ENCODE measurements at places on chromosomes 7 and 10.
A peak's percentile ranks its signal among the peaks of the same experiment; 100 is the strongest.

DNA sequence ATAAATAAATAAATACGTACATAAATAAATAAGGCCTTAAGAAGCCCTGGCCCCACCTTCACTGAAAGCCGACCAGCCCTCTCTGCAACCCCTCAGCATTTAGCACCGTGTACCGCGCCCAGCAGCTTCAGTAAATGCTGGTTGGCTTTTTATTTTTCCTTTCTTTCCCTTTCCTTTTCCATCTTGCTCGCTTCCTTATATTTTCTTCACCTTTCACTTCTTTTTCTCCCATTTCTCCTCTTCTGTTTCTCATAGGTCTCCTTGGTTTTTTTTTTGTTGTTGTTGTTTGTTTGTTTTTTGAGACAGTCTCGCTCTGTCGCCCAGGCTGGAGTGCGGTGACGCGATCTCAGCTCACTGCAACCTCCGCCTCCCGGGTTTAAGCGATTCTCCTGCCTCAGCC is 11.2 kb downstream of the ZAN start:
- no peak for DNase-seq

- DNase-seq, result no peak
Measured at GRCh38 chr7:96311967-96312366, 9.9 kb downstream of the SLC25A13 start.

DNA sequence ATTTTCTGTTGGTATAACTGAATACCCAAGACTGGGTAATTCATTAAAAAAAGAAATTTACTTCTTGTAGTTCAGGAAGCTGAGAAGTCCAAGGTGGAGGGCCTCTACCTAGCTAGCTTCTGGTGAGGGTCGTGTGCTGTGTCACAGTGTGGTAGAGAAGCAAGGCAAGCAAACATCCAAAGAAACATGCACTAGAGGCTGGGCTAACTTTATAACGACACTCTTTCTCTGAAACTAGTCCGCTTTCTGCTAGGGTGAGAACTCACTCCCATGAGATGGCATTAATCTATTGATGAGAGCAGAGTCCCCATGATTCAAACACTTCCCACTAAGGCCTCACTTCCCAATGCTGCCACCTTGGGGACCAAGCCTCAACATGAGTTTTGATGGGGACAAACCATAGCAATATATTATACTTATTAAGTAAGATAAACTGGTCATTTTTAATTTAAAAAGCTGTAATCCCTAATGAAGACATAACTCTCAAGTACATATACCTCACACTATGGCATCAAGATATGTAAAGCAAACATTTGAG is 50.8 kb downstream of the PHYHIPL start:
- no peak for DNase-seq

GRCh38 chr10:44281089-44281613 is 103.7 kb downstream of the CXCL12 start:
- no peak for DNase-seq

GRCh38 chr7:18384491-18385143 is 110.9 kb upstream of the HDAC9 start:
- DNase-seq, result no peak

GRCh38 chr10:113137941-113138685 is 188.1 kb downstream of the TCF7L2 start:
- no peak for DNase-seq

- no peak for DNase-seq
Measured at GRCh38 chr10:131435760-131436457, 124.4 kb upstream of the TCERG1L start.

- no peak for DNase-seq
Measured at GRCh38 chr7:145431834-145432233, 596.0 kb upstream of the TPK1 start.

GRCh38 chr7:92621561-92622023 is 31.4 kb upstream of the FAM133B start:
- DNase-seq, result no peak

GRCh38 chr7:2688409-2689342 is 674 bp downstream of the AMZ1 start:
- no peak for DNase-seq

DNA sequence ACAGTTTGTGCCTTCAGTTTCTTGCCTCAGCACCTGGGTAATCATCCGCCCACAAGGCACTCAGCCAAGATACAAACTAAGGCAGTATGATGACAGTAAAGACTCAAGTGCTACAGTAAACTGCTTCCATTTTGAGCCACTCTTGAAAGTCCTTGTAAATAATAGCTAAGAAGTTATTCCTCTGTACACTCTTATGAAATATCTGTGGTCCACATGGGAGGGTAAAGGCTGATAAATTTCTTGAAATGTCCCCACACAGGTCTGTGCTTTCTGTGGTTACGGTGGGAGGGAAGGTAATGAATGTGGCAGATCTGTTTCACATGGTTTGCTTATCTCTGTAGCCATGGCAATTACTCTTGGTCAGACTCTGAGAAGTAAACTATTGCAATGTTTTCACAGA is 551.0 kb upstream of the ZWINT start:
- no peak for DNase-seq

- no peak for DNase-seq
Measured at GRCh38 chr10:92387289-92387940, 96.4 kb downstream of the MARCHF5 start.

- DNase-seq, result no peak
Measured at GRCh38 chr7:14505906-14506305, 396.6 kb downstream of the DGKB start.

GRCh38 chr10:64234489-64234888 is 713.3 kb downstream of the REEP3 start:
- no peak for DNase-seq

GRCh38 chr7:101739775-101740398 is 77.5 kb upstream of the CUX1 start:
- no peak for DNase-seq

- no peak for DNase-seq
Measured at GRCh38 chr7:31192986-31193385, 140.9 kb downstream of the ADCYAP1R1 start.

DNA sequence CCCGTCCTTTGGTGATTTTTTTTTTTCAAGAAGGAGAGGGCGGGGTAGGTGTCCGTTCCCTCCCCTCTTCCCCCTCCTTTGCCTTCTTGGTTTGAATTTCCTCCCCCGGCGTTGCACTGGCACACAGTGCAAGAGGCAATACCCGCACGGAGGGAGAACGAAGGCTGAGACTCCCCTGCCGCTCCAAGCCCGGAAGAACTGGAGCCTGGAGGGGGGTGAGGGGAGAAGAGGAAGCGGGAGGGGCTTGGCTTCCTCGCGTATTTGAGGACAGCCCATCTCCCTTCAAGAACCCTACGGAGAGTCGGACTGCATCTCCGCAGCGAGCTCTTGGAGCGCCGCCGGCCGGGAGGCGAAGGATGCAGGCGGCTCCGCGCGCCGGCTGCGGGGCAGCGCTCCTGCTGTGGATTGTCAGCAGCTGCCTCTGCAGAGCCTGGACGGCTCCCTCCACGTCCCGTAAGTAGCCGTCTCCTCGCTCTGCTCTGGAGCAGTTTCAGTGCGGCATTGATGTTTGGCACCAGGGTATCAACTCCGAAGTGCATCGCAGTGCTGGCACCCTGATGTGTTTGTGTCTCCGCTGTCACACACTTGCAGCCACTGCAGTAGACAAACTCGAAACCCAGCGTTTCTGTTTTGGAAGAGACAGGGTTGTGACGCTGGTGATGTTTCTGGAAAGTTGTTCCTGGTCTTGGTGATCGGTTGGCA is at the start of gene CNTNAP2:
TSS of gene CNTNAP2 (plus strand) at position 281 of the 702 bp plus-strand sequence. CDS start at position 357, 76 bp downstream.
- no peak for DNase-seq

DNA sequence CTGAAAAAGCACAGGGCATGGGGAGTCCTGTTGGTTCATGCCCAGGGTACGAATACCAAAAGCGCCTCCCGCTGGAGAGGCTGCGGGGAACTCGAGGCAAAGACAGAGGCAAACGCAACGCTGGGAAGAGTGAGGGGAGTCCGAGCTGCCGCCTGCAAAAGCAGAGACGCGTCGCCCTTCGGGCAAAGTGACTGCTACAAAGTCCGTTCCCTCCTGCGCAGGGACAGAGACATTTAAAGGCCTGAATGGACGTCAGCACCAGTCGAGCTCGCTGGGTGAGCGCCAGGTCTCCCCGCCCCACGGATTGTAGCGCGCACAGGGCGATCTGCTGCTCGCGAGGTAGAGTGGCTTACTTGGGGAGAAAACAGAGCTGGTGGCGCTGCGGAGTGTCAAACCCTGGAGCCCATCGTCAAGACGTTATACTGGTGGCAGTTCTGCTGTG is 732.8 kb downstream of the ZWINT start:
- no peak for DNase-seq

GRCh38 chr10:74320717-74321116 is 169.7 kb downstream of the ADK start:
- DNase-seq, result no peak

GRCh38 chr7:94261067-94261466 is 133.6 kb upstream of the COL1A2 start:
- no peak for DNase-seq

GRCh38 chr10:69217119-69217754 is 2.9 kb upstream of the HKDC1 start:
- DNase-seq, result no peak

GRCh38 chr7:46927131-46927810 is 654.6 kb downstream of the TNS3 start:
- no peak for DNase-seq

DNA sequence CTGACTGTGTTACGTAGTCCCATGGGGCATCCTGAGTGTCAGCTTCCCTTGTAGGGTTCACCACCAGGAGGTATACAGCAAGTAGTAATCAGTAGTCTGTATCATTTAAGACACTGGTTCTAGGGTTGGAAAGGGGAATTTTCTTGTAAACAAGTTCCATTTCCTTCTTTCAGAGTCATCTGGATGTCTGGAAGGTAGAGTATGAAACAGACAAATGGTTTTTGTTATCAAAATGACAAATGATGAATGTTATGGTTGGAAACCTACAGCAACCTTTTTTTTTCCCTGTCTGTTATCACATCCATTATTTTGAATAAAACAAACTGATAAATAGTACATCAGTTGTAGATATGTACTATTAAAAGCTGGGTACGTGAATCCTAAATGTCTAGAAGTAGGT is 19.1 kb downstream of the SEMA3A start:
- DNase-seq, result no peak

GRCh38 chr7:133310232-133310862 is 57.5 kb downstream of the EXOC4 start:
- DNase-seq, result no peak

DNA sequence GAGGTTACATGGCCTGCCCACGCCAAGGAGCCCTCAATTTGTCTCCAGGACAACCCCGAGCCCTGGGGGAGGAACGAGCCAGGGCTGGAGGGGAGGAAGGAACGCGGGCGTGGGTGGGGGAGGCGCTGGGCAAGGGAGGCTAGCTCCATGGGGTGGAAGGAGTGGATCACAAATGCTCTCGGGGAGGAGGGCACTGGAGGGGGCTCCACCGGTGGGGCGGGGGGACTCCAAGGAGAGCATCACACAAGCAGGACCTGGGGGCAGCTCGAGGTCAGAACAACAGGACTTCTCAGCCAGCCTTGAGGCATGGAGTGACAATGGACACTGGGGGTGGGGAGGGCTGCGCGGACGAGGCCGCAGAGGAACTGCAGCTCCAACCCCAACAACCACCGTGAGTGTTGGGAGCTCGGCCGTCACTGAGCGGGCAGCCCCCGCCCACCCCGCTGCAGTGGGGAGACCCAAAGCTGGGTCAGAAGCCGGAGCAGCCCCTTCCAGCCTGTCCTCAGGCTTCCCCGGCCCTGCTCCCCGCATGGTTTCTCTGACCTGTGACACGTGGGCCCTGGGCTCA is 41.1 kb downstream of the STK32C start:
- DNase-seq, result no peak

GRCh38 chr10:127737563-127738511 is 852 bp downstream of the FOXI2 start:
- DNase-seq, result no peak

GRCh38 chr10:29098423-29098822 is 190.4 kb upstream of the LYZL1 start:
- DNase-seq, result no peak

DNA sequence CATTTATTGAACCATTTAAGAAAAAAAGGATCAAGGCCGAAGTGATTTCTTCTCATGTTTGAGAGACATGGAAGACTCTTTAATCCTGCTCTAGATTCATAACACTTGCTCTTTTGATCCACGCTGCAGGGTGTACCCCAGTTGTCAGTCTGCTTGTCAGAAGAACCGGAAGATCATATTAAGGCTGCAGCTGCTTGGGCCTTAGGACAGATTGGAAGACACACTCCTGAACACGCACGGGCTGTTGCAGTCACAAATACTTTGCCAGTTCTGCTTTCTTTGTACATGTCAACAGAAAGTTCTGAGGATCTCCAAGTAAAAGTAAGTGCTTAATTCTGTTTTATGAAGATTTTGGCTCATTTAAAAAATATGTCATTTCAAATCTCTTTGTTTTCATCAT is 46.3 kb downstream of the SPAG6 start:
- no peak for DNase-seq

DNA sequence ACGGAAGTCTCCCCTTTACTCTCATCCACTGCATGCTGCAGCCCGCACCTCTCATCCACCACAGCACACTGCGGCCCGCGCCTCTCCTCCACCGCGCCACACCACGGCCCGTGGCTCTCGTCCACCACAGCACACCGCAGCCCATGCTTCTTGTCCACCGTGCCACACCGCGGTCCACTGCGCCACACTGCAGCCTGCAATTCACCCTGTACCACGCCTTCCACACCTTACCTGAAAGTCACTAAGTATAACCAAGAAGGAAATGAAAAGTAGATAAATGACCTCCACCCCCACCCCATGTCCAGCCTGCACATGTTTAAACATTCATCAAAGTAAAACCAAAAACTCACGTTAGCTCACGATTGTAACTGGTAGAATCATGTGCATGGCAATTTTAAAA is 176.1 kb downstream of the DIP2C start:
- no peak for DNase-seq

GRCh38 chr7:149415391-149416071 is 45.3 kb downstream of the ZNF777 start:
- no peak for DNase-seq

- no peak for DNase-seq
Measured at GRCh38 chr7:15905251-15906040, 219.0 kb upstream of the MEOX2 start.

DNA sequence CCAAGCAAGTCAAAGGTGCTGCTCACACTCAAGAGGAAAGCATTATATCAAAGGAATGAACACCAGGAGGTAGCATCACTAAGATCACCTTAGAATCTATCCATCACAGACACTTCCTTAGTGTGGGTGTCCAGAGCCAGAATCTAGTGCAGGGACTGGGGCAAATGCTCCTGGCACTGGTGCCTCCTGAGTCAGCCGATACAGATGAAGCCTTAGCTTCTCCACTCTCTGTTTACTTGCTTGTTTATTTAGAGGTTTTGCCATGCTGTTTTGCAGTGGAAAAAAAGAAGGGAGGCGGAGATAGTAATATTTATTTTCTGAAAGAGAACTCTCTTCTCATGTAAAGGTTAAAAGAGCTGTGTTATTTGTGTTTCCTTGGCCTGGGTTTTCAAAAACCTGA is 303.1 kb downstream of the WDR11 start:
- no peak for DNase-seq

GRCh38 chr7:35799846-35800717 is 775 bp upstream of the SEPTIN7 start:
- DNase-seq, result peak; percentile 70

GRCh38 chr7:13801669-13802068 is 187.8 kb downstream of the ETV1 start:
- no peak for DNase-seq
